ENCODE measurements at places on chromosomes 13 and 19.

GRCh38 chr19:661427-662196, 1.4 kb downstream of the RNF126 start:
- DNase-seq = peak; percentile 46

DNA sequence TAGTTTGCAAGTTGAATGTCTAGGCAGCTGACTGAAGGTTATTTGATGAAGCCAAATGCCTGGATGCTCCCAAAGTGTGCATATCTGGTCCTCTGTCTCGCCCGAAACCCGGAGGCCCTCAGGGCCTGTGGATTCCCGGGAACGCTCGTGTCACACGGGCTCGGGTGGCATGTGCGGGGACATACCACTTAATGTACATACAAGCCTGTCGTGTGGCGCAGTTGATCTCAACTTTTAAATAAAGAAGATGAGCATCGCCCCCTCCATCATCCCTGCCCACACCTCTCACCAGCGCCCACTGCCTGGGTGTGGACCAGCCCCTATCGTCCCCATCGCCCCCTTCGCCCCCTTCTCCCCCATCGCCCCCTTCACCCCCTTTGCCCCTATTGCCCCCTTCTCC, 33.9 kb downstream of the ATP11A start:
- DNase-seq = no peak

DNA sequence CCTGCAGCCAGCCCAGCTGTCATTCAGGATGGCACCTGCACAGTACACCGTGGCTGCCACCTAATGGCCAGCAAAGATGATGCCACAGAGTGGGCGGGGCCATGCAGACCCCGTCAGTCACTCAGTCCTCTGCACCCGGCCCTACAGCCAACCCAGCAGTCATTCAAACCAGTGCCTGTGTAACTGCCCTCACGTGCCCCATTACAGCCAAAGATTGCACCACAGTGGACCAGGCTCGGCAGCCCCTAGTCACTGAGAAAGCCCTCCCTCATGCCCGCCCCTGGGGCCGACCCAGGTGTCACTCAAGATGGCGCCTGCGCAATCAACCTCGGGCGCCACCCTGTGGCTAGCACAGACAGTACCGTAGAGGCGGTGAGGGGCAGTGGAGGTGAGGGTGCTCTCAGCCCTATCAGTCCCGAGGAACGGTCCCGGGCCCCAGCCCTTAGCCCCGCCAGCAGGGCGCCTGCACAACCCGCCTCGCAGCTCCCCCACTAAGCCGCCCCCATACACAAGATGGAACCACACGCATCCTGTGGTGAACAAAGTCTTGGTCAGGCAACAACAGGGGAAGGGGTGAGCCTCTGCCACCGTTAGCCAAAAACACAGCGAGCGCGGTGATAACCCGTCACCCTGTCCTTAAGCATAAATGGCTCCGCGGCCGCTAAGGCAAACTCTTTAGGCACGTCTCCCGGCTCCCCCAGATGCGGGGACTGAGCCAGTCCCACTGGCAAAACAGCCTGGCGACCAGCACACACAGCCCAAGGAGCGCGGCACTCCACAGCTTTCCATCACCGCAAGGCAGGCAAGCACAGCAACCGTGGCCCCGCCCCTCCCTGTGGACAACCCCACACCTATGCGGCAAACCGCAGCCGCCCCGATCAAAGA, 2.3 kb downstream of the PEG3 start:
- DNase-seq = no peak

DNA sequence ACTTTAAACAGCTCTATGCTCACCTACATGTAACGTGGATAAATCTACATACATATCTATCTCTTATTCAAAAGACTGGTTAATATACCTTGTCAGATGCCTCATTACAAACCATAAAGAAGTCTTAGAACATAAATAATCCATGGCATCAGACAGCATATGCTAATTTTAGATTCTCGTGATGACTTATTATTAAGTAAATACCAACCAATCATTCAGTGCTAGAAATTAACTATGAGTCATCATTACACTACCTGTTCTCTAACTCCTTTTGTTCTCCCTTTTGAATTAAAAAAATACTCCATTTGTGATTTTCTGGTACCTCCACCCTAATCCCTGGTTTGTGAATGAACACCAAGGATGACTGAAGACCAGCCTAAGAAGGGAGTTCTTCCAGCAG, 754.3 kb upstream of the ARGLU1 start:
- DNase-seq = no peak

DNA sequence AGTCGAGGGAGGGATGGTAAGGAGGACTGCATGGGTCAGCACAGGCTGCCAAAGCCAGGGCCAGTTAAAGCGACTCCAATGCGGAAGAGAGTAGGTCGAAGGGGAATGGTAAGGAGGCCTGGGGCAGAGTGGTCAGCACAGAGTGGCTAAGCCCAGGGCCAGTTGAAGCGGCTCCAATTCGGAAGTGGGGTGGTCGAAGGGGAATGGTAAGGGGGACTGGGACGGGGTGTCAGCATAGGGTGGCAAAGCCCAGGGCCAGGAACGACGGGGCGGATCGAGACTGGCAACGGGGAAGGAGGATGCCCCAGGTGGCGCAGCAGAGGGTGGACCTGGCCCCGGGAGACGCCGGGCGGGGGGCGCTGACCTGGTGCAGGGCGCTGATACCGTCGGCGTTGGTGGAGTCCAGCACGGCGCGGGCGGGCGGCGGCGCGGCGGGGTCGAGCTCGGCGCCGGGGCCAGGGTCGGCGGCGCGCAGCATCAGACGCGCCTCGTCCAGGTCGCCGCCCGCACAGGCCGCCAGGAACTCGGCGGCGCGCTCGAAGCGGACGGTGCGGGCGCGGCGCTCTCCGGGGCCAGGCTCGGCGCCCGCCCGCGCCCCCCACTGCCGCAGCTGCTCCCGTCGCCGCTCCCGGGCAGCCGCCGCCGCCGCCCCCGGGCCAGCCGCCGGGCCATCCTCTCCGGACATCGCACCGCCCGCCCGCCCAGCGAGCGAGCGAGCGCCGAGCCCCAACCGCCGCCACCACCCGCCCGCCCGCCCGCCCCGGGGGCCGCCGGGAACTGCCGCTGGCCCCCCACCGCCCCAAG, at the start of gene PPP1R12C:
Gene PPP1R12C, minus strand, starts transcription at position 779 of the 804 bp plus-strand sequence. Its CDS starts 94 bp downstream, at position 685.
- no peak for DNase-seq

DNA sequence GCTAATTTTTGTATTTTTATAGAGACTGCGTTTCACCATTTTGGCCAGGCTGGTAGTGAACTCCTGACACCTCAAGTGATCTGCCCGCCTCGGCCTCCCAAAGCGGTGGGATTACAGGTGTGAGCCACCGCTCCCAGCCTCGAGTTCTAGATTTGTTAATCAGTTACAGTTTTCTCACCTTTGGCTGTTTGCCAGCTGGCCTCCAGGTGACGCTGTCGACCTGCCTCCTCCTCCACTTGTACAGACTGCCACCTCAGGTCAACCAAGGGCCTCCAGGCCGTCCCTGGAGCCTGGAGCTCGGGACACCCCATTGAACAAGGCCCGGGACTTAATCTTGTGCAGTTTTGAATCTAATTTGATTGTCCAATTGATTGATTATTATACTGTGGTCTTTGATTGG, 45.5 kb downstream of the IER2 start:
- DNase-seq = no peak
